ENCODE measurements at places on chromosomes 7 and 10. TPM values are rescaled to one million over a fixed set of nuclear protein-coding genes. Genes with fewer than 3 reads are reported as not detected.

POMZP3 gene
- total RNA-seq, result 3.5 TPM

SH2D4B gene
- total RNA-seq, result not detected

TCERG1L gene
- not detected for total RNA-seq

SPDYE2 gene
- not detected for total RNA-seq

NPY gene
- not detected for total RNA-seq

HECTD2 gene
- 16.4 TPM for total RNA-seq

NPC1L1 gene
- total RNA-seq, result not detected

DNAH11 gene
- under 0.01 TPM for total RNA-seq

ANKRD30A gene
- total RNA-seq, result 0.97 TPM

UPK3BL2 gene
- total RNA-seq, result 4.7 TPM

AZGP1 gene
- total RNA-seq, result not detected

DIP2C gene
- 18.7 TPM for total RNA-seq

TFPI2 gene
- total RNA-seq, result 140 TPM

KIAA1217 gene
- total RNA-seq, result 2.6 TPM

CFAP46 gene
- under 0.01 TPM for total RNA-seq

CDK6 gene
- 30.7 TPM for total RNA-seq

IFIT5 gene
- total RNA-seq, result 36.7 TPM

ERVW-1 gene
- total RNA-seq, result not detected

LRIT1 gene
- not detected for total RNA-seq

FGL2 gene
- total RNA-seq, result 0.86 TPM

ZNRF2 gene
- total RNA-seq, result 6.5 TPM

TUBAL3 gene
- total RNA-seq, result not detected

C10orf67 gene
- under 0.01 TPM for total RNA-seq

MACC1 gene
- total RNA-seq, result under 0.01 TPM

RBP3 gene
- not detected for total RNA-seq

SLC16A9 gene
- under 0.01 TPM for total RNA-seq

RAPGEF5 gene
- 0.86 TPM for total RNA-seq

WNT2 gene
- total RNA-seq, result 140 TPM

Measured in fibroblast of villous mesenchyme (primary cell).